Fibroblast of skin of left quadriceps (primary cell): ENCODE measurements at places on chromosomes 7 and 10.

DNA sequence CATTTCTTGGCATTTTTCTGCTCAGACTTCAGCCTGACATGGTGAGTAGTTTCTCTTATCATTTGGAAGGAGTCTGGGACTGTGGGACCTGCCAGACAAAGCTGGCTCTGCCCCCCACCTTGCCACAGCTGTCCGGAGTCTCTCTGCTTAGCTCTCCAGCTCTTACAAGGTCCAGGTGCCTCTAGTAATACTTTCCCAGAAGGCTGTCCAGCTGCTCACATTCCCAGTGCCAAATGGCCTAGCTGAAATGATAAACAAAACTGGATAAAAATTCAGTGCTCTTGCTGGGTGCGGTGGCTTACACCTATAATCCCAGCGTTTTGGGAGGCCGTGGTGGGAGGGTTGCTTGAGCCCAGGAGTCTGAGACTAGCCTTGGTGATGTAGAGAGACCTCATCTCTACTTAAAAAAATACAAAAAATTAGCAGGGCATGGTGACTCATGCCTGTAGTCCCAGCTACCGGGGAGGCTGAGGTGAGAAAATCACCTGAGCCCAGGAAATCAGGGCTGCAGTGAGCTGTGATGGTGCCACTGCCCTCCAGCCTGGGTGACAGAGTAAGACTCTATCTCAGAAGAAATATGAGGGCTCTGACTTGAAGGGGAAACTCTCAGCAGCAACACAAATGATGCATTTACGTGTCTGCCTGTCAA is 86.8 kb downstream of the C10orf90 start:
- DNase-seq: no peak

- DNase-seq: no peak
These were observed 14.1 kb upstream of the TAS2R41 start for GRCh38 chr7:143463556-143463955.

GRCh38 chr7:47044625-47045024 is 537.3 kb downstream of the TNS3 start:
- no peak for DNase-seq

DNA sequence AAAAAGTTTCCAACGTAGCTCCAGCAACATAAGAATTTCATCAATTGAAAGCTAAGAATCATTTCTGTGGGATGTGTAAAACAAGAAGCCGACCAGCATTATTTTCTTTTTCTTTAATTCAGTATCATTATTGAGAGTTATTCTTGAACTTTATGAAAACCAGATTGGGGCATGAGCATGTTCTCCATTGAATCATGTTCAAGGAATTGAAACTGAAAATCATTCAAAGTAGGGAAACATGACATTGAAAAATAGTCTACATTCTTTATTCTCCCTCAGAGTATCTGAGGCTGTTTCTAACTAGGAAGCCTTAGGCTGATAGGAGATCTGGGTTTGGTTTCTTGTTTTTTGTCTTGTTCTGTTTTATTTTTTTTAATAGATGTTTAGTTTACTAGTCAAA is 253.7 kb downstream of the DYNC1I1 start:
- DNase-seq: no peak

GRCh38 chr10:128751284-128751683 is 625.1 kb upstream of the MKI67 start:
- no peak for DNase-seq

- DNase-seq: no peak
These were observed 462 bp upstream of the CISD1 start for GRCh38 chr10:58268454-58268945.

GRCh38 chr7:148623586-148624282 is 33.2 kb downstream of the C7orf33 start:
- peak; percentile 2 for DNase-seq

DNA sequence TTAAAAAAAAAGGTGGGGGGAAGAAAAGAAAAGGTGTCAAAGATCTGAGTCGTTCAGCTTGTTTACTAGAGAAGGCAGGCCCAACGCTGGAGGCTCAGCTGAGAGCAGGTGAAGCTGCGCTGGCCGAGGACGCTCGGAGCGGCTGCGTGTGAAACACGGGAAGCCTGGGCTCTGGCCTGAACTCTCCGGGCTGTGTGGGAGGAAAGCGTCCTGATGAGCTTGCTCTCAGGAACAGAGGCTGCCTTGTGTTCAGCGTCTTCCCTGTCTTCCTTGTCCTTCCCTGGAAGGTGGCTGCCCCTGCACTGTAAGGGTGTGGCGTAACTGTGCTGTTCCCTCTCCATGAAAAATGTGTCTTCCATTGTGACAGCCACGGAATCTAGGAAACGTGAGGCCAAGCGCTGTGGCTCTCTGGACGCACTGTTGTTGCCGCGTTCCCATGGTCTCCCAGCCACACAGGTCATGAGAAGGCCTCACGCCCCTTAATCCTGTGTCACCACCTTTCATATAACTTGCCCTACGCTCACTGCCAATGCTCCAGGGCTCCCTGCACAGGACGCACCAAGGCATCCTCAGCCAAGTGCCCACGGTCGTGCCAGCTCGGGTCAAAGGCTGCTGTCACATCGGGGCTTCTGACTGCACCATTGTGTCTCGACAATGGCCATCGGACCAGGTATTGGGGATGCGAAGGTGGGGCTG is 15.8 kb downstream of the IL15RA start:
- no peak for DNase-seq

DNA sequence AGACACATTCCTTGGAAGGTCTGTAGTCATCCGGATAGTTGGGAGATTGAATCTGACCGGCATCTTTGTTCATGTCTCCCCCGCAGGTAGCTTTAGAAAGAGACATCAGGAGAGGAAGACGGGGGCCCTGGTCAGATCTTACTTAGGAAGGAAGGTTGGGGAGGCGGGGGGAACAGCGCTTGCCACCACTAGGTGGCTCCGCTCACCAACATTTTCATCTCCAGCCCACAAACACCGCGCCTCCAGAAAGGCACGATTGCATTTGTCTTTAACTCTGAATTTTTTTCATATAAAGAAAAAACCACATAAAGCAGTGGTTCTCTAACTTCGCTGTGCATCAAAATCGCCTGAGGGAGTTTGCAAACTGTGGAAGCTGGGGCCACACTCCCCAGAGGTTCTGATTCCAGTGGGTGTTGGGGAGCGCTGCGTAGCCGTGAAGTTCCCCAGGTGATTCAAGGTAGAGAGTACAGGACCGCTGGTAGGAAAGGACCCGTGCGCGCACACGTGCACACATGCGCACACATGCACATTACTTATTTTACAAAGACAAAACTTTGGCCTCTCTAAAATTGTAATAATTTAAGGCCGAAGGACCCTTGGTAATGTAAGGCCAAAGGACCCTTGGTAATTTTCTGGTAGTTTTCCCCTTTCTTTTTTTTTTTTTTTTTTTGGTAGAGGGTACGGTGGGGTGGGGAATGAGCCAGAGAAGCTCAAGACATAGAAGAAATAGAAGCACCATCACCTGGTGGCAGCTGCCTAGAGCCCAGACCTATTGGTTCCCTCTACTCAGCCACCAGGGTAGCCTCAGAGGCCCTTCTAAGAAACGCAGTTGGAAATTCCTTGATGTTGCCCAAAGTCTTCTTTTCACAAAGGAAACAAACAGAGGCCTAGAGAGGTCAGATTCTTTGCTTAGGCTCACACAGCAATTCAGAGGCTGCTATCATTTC is 37.4 kb upstream of the OPALIN start:
- peak; percentile 28 for DNase-seq

DNA sequence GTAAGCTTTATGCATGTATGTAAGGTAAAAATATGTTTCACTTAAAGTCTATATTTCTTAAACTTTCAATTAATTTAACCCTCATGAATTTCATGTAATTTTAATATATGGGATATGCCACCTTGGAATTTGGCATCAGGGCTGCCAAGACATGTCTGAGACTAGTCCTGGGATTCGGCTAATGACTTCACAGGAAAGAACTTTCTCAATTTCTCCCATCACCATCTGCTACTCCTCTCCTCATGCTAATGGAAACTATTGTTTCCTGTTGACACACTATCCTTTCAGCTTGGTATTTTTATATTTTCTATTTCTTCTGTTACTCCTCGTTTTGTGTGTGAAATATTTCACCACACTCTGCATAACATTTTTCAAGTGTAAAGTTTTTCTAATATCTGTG is 205.9 kb downstream of the ARL4A start:
- no peak for DNase-seq

- DNase-seq: no peak
These were observed 83.6 kb downstream of the LARP4B start for GRCh38 chr10:847868-848267.

- no peak for DNase-seq
These were observed 6.2 kb upstream of the DMBT1 start for GRCh38 chr10:122554131-122555036.

- DNase-seq: no peak
These were observed 29.1 kb downstream of the CDCA7L start for GRCh38 chr7:21916629-21917028.

GRCh38 chr10:77529050-77529576 is 108.5 kb downstream of the KCNMA1 start:
- no peak for DNase-seq

DNA sequence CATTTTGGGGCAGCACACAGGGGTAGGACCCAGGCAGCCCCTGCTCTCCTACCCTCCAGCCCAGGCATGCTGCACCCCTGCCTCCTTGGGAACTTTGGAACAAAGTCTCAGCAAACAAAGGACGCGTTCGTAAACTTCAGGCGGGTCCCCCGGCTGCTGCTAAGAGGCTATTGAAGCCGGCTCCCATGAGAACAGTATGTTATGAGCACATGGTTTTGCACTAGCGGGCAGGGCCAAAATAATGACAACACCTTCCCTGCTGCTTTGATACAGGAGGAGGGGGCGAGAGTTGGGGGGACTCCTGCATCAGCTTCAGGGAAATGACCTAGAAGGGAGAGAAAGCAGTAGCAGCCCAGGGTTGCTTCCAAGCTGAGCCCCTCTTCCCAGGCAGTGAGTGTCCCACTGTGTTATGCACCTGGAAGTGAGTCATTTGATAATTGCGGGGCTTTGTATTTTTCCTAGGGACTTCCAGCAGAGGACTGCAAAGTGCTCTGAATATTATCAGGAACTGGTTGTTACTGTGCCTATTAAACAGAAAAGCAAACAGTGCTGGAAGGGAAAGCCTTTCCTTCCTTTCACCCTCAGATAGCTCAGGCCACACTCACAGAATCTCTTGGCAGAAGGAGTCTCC is 6.9 kb downstream of the ITPRIP start:
- DNase-seq: no peak

GRCh38 chr10:89242345-89242684 is 9.3 kb downstream of the LIPA start:
- no peak for DNase-seq

DNA sequence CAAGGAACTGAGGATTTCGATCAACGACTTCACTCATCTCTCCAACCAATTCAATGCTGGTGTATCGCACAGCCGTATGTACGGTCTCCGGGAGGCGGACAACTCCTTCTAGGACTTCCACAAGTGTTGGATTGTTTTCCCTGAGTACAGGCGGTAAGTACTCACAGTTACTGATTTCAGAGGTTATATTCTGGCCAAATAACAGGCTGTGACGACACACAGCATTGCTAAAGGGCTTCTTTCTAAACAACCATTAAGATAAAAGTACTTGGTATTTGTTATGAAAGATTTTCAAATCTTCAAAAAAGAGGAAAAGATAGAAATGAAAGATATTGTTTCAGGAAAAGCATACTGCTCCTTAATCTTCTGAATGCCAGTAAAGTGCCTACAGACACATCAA is 52.2 kb downstream of the IRF5 start:
- no peak for DNase-seq

- no peak for DNase-seq
These were observed 9.6 kb upstream of the CCM2 start for GRCh38 chr7:44990109-44991023.

DNA sequence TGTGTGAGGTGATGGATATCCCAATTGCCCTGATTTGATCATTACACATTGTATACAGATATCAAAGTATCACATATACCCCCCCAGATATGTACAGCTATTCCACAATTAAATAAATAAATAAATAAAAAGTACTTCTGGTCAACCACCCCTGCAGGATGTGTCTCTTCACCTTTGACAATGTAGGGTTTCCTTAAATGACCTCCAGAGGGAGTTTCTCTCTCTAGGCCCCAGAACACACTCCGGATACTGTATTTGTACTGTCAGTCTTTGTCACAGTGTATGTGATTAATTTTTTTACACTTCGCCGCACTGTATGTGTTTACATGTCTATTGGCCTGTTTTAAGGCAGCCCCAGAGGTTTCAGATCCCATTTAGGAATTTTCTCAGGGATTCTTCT is 123.6 kb downstream of the ADCYAP1R1 start:
- no peak for DNase-seq

DNA sequence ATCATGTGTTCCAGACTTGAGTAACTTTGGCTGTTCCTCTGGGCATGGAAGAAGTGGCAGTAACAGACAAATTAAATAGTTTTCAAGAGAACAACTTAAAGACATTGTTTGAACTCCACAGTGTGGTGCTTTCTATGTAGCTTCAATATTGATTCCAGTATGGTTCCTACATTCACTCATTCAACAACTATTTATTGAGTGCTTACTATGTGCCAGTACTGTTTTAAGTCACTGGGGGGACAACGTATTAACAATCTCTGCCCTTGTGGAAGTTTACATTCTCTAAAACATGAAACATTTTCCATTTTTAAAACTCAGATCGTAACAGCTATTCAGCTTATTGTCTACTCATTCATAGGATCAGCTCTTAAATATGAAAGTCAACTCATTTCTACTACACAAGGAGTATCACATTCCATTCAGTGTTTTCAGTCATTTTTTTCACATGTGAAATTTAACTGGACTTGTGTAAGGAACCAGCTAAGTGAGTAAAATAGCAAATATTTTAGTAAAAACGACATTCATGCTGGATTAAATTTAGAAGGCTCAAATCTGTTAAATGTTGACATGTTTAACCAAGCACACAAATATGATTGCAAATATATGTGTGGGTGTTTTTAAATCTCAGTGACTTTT is 13.6 kb upstream of the CUBN start:
- DNase-seq: no peak

DNA sequence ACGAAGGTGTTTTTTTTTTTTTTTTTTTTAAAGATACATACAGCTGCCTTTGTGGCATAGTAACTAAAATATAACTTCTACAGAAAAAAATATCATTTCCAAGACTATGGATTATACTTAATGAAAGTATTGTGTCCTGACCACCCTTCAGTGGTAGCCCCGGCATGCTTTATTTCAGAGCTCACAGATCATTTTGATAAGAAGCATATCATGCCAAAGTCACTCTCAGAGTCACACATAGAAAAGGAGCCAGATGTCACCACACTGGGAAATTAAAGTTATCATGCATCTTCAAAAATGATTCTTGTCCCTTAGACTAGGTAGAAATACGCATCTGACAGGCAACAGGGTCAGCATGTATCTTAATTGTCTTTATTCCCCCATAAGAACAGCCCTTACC is 3.0 kb downstream of the ADARB2 start:
- DNase-seq: no peak

- DNase-seq: no peak
These were observed 3.3 kb upstream of the ATP6V0A4 start for GRCh38 chr7:138801256-138801655.

DNA sequence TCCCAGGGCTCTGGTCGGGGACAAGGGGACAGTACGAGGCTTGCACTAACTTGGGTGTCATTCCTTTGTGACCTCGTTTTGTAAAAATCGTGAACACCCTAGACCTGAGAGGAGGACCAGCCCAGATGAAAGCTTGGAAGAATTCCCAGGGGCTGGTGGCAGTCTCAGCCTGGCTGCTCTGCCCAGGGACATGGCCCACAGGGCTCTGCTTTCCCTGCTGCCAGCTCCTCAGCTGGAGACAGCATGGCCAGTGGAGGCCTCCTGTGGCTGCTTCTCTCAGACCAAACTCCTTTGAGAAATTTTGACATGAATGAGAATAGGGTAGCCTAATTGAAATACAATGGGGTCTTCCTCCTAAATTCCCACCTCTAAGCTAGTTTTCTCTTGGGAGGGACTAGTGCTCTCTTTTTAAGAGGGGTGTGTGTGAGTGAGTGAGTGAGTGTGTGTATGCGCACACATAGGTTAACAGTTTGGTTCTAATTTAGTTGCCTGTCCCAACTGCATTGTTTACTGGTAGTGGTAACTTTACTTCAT is 140.3 kb upstream of the EFCAB10 start:
- DNase-seq: no peak
